ENCODE measurements at places on chromosomes 12 and 14. TPM values are rescaled to one million over a fixed set of nuclear protein-coding genes. Genes with fewer than 3 reads are reported as not detected.
A peak's percentile ranks its signal among the peaks of the same experiment; 100 is the strongest.

Gene KRT75
- total RNA-seq = 0.84 TPM

Gene CLEC12A
- 0.36 TPM for total RNA-seq

Gene YBX3
- 394 TPM for total RNA-seq

Gene KRT1
- total RNA-seq = 2.5 TPM

Gene PTHLH
- 19.0 TPM for total RNA-seq

GRCh38 chr12:31961137-31961536, 1.9 kb downstream of the RESF1 start:
- no peak for ATAC-seq

- ATAC-seq = no peak
Measured at GRCh38 chr12:123067654-123068053, 83.2 kb downstream of the PITPNM2 start.

DNA sequence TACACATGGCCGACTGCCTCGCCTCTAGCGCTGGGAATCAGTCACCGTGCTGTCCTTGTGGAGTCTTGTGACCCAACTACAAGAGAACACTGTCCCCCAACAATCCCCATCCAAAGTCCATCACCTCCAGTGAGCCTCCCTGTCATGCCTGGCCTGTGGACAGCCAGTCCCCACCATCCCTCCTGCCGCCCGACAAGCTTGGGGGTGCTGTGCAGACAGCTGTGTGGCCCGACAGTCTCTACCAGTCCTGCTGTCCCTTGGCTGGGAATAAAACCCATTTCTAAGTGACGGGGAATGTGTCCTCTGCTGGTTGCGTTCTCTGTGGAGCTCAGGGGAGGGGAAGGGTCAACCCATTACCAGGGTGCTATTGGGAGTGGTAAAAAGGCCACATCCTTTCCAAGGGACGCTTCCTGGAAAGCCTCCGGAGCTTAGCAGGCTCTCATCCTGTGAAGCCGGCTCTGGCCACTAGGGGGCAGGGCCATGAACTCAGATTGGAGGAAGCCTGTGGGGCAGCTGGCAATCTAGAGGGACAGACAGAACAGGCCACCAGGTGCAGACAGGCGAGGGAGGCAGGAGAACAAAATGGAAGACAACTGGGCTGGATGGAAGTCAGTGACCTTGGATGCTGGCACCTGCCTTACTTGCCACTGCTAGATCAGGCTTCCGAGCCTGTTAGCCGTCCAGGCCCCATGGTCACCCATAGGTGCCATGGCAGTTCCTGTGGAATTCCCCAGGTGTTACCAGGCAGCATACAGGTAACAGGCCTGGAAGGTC, 12.0 kb upstream of the BLTP3B start:
- ATAC-seq = peak; percentile 54

- ATAC-seq = no peak
Measured at GRCh38 chr14:56760164-56760914, 49.9 kb downstream of the OTX2 start.

DNA sequence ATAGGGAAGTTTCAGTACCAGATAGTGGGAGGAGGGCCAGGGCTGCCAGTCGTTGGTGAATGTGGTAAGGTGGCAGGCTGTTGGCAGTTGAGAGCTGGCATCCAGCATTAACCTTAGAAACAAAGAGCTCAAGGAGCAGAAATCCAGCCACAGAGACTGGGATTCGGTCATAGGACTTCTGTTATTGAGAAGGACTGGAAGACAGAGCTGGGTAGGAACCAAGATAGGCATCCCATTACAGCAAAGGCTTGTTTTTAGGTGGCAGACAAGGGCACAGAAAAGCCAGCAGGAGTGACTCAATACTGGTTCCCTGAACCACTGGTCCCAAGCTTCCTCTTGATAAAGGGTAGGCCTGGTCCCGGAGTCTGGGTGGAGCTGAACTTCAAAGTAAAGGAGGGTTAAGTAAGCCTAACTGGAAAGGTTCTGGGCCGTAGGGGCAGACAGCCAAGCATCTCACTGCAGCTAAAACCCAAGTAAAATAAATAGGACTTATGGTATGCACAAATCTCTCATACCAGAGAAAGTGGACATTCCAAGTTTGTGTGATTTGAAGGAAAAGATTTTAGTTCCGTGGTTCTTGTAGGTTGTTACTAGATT, 147.9 kb downstream of the ETV6 start:
- no peak for ATAC-seq

GRCh38 chr14:30134936-30135335, 207.3 kb upstream of the PRKD1 start:
- ATAC-seq = no peak

- ATAC-seq = no peak
Measured at GRCh38 chr14:88838015-88838414, 13.6 kb downstream of the TTC8 start.

Measured in esophagus mucosa (tissue), 1 donor.